ENCODE measurements at places on chromosomes 3 and 15.

DNA sequence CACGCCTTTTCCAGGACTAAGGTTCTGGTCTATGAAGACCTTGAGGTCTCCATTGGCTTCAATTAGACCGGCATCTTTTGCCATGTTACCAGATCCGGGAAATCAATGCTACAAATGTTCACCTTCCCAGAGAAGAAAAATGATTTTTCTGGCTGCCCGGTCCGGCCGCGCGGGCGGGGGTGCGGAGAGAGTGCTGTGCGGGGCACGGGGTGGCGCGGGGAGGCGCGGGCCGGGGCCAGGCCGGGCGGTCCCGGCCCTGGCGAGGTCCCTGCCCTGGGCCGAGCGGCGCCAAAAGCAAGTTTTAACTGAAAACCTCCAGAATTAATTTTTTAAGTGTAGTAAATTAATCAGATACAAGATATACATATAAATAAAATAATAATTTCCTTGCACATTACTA, 128.2 kb downstream of the MINAR1 start:
- no peak for DNase-seq

GRCh38 chr3:107662124-107662507, 139.4 kb downstream of the BBX start:
- DNase-seq, result peak; percentile 46

GRCh38 chr15:99409097-99409473, 156.7 kb upstream of the MEF2A start:
- DNase-seq, result peak; percentile 86

DNA sequence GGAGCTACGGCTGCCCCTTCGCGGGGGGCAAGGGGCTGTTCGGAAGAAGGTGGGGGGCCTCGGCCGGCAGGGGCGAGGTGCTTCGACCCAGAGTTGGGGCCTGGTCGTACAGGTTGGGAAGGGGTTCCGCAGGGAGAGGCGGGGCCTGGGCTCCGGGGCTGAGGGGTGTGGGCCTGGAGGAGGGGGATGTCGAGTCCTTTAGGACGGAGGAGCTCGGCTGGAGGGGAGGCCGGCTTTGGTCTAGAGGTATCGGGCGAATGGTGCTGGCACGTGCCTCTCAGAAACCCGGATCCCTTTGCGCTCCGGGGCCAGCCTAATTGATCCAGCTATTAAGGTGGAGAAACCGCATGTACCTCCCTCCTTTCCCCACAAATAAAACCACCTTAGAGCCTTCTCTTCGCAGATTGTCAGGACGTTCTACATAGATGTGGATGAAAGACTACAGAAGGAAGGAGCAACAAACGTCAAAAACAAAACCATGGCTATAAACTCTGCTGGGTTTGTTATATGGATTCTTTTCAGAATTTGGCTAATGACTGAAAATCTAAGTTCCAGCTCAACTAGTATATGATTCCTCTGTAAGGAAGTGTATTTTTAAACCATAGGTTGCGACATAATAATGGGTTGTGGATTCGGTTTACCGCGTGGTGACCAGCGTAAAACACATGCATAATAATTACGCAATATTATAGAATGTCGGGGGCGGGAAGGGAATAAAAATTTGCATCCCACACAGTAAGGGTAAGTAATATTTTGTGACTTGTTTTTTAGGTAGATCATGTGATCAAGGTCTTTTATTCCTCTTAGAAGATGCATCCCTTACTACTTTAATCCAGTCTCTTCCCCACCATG, 644 bp upstream of the NGLY1 start:
- peak; percentile 10 for DNase-seq

DNA sequence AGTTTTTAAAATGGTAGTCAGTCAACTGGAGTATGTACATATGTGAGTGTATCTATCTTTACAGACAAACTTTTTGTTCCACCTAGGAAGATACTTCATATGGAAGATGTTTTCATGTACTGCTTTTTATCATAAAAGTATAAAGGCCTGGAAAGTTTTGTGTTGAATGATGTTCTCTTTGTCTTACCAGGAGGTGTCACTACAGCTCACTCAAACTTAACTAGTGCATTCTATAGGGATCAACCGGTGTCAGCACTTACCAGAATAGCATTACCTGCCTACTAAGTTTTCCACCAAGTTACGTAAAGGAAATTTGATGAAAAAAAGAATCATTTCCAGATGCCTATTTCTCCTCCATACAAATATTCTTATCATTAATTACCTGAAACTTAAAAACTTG, 522.6 kb upstream of the SEMA6D start:
- DNase-seq, result peak; percentile 14

GRCh38 chr15:47806008-47806407, 88.7 kb downstream of the SEMA6D start:
- DNase-seq, result no peak

DNA sequence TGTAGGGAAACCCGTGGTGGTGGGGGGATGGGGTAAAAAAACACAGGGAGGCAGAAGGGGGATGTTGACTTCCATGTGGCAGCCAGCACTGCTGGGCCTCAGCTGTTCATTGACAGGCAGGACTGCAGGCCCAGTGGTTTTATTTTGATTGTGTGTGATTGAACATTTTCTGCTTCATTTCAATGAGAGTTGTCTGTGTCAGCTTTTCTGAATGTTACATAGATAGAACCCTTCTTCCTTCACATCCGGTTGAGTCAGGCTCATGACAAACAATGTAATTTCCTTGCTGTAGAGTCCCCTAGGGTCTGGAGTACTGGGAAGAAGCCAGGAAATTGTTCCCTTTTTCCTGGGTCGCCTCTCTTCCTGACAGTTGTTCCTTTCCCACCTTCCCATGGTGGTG, 8.2 kb upstream of the RPP25 start:
- DNase-seq, result no peak

GRCh38 chr3:194206320-194206719, 70.4 kb downstream of the HES1 start:
- peak; percentile 42 for DNase-seq

GRCh38 chr3:45132568-45133211, 13.5 kb downstream of the CDCP1 start:
- no peak for DNase-seq

GRCh38 chr15:98614681-98615080, 33.7 kb upstream of the IGF1R start:
- DNase-seq, result no peak

- DNase-seq, result no peak
These were observed 514.8 kb downstream of the MAGI1 start for GRCh38 chr3:65523878-65524277.

DNA sequence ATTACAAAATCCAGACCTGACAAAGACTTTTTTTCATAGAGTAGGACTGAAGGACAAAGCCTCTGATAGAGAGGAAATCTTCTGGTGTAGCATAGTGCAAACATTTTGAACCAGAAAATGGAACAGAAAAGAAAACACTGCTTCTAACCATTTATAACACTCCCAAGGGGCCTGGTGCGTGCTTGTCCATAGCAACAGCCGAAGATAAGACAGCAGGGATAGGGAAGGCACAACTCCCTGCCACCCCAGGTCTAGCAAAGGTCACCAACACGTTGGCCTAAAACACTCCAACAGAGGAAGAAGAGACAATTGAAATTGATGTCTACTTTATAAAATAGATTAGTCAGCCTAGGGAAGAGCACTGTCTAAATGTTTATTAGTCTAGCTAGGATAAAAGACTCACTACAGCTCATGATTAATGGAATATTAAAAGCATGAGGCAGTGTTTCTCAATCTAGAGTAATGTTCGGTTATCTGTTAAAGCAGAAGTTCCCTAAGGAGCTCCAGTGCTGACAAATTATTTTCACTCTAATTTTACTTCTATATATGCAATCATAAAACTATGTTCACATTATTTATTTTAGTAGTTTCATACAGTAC, 145.2 kb downstream of the P3H2 start:
- peak; percentile 34 for DNase-seq

GRCh38 chr3:141240687-141241615, 9.3 kb downstream of the PXYLP1 start:
- peak; percentile 44 for DNase-seq

- no peak for DNase-seq
These were observed 4.7 kb downstream of the CTXND1 start for GRCh38 chr15:80247320-80247719.

GRCh38 chr15:61916104-61916503, 144.1 kb downstream of the VPS13C start:
- DNase-seq, result peak; percentile 36

GRCh38 chr3:24344784-24345439, 149.7 kb downstream of the THRB start:
- DNase-seq, result peak; percentile 4

DNA sequence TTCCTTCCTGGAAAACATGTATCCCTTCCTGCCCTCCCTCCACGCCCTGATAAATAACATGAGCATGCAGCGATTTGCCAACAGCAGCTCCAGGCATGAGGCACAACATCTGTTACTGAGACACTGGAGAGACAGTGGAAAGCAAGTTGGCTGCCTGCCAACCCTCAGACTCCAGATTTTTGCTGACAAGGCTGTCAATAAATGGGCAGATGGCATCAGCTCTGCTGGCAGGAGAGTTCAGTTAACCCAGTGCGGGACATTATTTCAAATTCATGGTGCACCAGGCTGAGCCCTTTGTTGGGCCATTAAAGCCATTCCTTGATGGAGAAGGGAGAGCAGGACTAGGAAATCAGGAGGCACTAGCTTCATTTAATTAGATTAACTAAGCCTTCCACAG, 293.3 kb downstream of the MEX3B start:
- peak; percentile 15 for DNase-seq

GRCh38 chr3:111807826-111808225, 51.2 kb upstream of the PHLDB2 start:
- no peak for DNase-seq

GRCh38 chr3:42710323-42711021, 7.9 kb upstream of the HHATL start:
- no peak for DNase-seq
